ENCODE measurements at places on chromosomes 2 and 18.

DNA sequence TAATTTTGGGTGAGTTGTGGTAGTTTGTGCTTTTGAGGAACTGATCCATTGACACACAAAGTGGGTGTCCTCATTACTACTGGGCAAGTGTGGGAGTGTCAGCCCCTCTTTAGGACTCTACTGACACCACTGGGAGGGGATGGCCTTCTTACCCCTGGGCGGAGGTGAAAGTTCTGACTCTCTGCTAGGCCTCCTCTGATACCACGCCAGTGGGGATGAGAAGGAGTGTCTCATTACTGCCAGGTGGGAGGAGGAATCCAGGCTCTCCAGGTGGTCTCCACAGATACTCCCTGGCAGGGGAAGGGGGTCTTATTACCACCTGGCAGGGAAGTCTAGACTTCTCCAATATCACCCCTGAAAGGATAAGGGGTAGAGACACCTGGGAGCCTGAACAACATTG lies 9.1 kb downstream of the LCLAT1 start:
- no peak for DNase-seq

- DNase-seq, result no peak
Measured at GRCh38 chr2:113965644-113966043, 75.8 kb downstream of the ACTR3 start.

- no peak for DNase-seq
Measured at GRCh38 chr2:45288532-45289417, 279.5 kb upstream of the SIX2 start.

DNA sequence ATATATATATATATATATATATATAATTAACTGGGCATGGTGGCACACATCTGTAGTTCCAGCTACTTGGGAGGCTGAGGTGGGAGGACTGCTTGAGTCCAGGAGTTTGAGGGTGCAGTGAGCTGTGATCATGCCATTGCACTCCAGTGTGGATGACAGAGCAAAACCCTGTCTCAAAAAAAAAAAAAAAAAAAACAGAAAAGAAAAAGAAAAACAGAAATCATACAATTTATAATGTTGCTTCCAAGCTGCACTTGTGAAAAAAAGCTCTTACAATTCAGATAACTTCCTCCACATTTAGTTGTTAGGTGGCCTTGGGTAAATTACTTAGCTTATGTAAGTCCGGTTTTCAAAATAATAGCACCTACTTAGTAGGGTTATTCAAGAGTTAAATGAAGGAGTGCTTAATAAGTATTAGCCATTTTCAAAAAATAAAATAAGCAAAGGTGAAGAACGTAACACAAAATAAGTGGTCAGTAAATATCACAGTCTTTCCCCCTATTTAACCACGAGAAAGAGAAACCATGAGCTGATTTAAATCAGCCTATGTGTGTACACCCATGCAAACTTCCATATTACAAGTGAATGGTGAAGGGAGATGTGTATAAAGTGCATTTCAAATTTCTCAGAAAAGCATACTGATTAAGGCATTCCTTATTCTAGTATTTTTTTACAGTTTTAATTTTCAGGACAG lies 2.3 kb downstream of the WIPF1 start:
- DNase-seq, result no peak

GRCh38 chr2:74551530-74551929 lies 2.2 kb downstream of the LOXL3 start:
- no peak for DNase-seq

- DNase-seq, result no peak
Measured at GRCh38 chr2:162824304-162824703, 14.3 kb downstream of the KCNH7 start.

DNA sequence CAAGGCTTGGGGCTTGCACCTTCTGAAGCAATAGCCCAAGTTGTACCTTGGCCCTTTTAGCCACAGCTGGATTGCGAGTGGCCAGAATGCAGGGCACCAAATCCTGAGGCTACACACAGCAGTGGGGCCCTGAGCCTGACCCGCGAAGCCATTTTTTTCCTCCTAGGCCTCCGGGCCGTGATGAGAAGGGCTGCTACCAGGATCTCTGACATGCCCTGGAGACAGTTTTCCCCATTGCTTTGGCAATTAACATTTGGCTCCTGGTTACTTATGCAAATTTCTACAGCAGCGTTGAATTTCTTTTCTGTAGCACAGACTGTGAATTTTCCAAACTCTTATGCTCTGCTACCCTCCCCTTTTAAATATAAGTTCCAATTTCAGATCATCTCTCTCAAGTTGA lies 54.5 kb downstream of the MOCOS start:
- no peak for DNase-seq

DNA sequence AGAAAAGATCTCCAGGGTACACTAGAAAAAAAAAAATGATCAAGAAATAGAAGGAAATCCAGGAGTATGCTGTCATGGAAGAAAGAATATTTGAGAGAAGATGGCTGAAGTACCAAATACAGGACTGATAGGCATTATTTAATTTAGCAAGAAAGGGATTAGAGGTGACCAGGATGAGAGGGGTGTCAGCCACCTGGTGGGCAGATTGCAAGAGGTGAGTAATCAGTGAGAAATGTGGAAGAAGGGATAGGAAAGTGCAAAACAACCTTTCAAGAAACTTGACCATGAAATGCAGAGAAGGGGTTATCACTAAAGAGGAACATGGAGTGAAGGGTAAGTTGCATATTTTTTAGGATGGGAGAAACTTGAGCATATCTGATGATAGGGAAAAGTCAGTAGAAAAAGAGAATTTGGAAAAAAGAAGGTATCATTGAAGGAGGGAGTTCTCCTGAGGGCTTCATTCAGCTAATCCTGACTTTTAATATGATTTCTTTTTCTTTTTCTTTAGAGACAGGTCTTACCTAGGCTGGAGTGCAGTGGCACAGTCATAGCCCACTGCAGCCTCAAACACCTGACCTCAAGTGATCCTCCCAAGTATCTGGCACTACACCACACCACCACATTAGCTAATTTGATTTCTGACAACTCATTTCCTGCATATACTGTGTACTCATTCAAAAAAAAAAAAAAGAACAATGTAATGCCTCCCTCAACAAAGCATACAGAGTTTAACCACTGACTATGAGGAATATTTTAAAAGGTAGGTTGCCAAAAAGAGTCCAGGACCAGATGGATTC lies 101.3 kb downstream of the LRP2 start:
- DNase-seq, result no peak

DNA sequence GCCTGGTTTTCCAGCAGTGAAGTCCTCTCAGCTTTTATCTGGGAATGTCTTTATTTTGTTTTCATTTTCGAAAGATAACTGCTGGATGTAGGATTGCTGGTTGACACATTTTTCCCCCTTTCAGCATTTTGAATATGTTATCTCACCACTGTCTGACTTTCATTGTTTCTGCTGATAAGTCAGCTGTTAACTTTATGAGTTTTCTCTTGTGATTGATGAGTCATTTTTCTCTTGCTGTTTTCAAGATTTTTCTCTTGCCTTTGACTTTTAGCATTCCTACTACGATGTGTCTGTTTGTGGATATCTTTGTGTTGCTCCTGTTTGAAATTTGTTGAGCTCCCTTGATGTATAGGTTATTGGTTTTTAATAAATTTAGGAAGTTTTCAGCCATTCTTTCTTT lies 85.5 kb downstream of the AGPS start:
- DNase-seq, result no peak

DNA sequence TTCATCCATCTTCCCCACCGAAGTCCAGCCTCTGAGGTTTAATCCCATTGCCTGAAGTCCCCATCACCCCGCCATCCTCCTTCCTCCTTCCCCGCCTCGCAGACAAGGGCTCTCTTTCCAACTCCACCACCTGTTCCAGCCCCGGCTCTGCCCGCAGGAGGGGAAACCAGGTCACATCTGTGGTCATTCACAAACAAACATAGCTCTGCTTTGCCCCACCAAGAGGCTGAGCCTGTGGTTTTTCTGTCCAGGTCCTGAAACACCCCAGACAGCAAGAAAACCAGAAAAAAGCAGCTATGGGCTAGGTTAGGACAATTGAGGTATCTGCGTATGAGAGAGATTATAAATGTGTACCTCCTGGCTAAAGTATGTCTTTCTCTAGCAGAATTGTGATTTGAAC lies 144.7 kb downstream of the GLI2 start:
- no peak for DNase-seq

GRCh38 chr2:202378662-202379358 lies 2.7 kb downstream of the BMPR2 start:
- no peak for DNase-seq

DNA sequence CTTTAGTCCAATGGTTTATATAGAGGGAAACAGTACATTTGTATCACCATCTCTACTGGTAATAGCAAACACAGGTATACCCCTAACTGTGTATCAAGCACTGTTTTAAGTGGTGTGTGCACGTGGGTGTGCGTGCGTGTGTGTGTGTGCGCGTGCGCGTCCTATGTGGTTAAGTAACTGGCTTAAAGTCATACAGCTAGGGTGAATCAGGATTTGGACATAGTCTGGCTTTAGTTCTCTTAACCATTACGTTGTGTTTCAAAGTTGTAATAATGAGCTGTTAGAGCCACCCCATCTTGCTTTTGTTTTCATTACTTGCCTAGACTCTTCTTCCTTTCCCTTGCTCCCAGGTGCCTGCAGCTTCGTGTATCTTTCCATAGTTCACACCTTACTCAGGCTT lies 2.1 kb downstream of the HADHB start:
- DNase-seq, result no peak

DNA sequence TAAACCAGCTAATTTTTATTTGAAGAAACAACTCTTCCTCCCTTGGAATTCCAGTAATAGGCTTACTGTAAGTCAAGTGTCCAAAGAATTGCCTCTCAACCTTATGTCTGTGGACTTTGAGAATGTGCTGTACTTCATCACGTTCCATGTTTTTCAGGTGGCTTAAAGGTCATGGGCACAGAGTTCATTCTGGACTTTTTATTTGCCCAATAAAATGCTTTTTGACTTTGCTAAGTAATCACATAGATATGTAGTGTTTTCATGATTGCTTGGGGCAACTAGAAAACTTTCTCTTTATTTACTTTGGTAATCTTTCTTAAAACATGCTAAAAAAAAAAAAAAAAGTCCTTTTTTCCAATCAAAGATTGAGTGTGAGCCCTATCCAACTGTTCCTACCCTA lies 10.4 kb upstream of the DNAH7 start:
- DNase-seq, result no peak

DNA sequence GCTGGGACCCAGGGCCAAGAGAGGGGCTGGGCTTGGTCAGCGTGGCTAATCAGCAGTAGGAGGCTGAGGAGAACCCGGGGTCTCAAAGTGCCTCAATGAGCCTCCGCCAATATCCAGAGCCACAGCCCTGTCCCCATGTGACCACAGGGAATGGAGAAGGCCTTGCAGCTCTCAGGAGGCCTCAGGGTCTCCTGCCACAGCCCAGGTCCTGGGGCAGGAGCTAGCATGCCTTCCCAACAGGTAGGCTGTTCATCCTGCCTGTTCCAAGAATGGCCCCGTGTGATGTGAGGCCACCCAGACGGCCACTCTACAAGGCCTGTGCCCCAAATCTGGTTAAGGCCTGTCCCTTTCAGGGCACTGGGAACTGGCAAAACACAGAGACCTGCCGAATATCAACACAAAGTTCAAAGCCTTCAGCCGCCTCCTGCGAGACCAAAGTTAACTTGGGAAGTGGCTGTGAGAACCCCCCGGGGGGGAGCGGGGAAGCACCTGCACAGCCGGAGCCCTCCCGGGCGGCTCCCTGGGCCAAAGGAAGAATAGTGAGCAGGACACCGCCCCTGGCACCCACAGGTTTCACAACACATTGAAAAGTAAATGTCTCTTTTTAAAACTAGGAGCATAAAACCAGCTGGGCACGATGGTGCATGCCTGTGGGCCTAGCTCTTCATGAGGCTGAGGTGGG lies 4.5 kb upstream of the LIMS2 start:
- no peak for DNase-seq

GRCh38 chr2:58896638-58897037 lies 655.5 kb upstream of the FANCL start:
- no peak for DNase-seq

DNA sequence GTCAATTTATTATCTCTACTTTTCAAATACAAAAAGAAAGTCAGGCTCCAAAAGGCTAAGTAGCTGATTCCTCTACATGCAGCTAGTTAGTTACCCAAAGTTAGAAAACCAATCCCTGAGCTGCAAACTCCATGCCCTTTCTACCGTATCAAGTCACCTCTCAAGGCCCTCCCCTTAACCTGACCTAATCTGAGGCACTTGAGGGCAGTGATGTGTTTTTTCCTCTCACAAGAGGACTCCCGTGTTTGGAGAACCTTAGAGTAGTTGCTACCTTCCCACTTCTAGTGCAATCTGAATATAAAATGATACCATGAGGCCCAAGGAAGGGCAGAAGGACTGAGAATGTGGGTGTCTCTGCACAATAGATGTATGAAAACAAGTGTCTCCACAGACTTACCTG lies 907.9 kb upstream of the CELF4 start:
- DNase-seq, result no peak

DNA sequence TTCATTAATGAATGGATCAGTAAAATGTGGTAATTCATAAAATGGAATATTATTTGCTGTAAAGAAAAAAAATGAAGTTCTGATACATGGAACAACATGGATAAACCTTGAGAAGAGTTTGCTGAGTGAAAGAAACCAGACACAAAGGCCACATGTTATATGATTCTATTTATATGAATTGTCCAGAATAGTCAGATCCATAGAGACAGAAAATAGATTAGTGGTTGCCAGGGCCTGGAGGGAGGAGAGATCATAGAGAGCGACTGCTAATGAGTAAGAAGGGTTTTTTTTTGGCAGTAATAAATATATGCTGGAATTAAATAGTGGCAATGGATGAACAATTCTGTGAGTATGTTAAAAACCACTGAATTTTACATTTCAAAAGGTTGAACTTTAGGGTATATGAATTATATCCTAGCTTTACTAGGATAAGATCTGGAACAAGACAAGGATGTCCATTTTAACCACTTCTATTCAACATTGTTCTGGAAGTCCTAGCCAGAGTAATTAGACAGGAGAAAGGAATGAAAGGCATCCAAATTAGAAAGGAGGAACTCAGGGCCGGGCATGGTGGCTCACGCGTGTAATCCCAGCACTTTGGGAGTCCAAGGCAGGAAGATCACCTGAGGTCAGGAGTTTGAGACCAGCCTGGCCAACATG lies 48.8 kb downstream of the MAPRE2 start:
- DNase-seq, result no peak

DNA sequence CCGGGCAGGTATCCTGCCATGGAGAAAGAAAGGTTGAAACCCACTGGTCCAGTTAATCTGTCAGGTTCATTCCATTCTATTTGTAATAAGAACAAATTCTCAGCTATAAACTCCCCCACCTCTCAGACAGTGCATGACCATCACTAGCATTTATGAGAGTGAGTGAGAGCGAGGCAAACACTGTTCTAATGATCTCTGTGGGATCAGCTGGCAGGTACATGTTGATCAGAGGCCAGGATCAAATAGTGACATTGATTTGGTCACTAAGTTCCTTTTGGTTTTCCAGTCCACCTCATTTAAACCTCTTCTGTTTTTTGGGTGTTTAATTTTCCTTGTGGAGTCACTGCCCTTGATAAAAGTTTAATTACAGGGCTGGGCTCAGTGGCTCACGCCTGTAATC lies 423.1 kb upstream of the CHST9 start:
- no peak for DNase-seq

- no peak for DNase-seq
Measured at GRCh38 chr2:100753444-100753843, 66.5 kb upstream of the NPAS2 start.
